Stimulated activated CD4-positive, alpha-beta T cell treated with anti-CD3 and anti-CD28 coated beads, Interleukin-1b, Interleukin-23, amount 100 ng/mL, for 1 hour (primary cell): ENCODE measurements at places on chromosomes 1 and 21.

GRCh38 chr1:65872301-65872700 lies 79.6 kb downstream of the PDE4B start:
- DNase-seq = no peak

- DNase-seq = no peak
Measured at GRCh38 chr1:217482356-217483102, 148.4 kb downstream of the GPATCH2 start.

DNA sequence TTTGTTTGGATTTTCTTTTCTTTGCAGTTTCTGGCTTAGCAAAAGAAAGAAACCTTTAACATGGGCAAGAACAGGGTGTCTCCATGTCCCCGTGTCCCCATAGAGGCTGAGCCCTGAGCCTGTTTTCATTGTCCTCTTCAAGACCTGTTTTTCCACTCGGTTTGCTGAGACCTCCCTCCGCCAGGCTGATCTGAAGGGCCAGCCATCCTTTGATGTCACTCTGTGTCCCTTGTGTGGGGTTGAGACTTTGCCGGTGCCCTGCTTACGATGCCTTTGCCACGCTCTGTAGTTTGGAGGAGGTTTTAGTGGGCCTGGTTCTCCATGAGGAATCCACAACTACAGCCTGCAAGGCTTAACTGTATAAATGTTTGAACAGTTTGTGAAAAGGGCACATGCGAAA lies 23.8 kb downstream of the IFNGR2 start:
- no peak for DNase-seq

- DNase-seq = no peak
Measured at GRCh38 chr21:38793926-38794713, 11.6 kb upstream of the ETS2 start.

DNA sequence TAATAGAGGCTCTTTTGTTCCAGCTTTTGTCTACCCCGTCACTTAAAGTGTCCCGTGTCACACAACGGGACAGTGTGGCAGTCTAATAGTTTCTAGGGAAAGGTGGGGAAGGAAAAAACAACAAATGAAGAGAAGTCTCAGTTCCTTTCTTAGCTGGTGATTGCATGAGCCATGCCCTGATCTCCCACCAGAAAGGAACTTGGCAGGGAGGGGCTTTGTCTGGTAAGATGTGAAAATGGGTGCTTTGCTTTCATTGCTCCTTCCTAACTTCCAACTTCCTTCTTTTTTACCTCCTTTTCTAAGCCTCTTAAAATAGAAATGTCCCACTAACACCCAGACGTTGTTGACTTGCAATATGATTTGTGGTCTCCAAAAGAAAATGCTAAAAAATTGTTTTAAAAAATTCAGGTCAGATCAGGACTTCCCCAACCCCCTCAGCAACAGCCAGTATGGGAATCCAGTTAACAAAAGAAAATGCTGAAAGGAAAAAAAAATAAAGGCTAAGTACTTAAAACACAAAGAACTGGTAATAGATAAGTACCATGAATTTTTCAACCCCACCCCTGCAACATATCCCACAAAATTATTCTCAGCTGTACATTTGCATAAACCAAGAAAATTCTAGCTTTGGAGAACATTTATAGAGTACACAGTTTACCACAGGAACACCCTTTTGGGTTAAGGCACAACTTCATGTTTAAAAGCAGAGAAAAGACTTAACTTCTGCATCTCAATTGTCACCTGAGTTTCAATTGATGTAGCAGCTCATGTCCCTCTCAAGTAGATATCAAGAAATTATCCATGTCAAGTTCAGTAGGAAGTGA lies 106.2 kb downstream of the NIBAN1 start:
- DNase-seq = no peak

GRCh38 chr1:230707732-230708630 lies 5.9 kb downstream of the AGT start:
- DNase-seq = no peak

DNA sequence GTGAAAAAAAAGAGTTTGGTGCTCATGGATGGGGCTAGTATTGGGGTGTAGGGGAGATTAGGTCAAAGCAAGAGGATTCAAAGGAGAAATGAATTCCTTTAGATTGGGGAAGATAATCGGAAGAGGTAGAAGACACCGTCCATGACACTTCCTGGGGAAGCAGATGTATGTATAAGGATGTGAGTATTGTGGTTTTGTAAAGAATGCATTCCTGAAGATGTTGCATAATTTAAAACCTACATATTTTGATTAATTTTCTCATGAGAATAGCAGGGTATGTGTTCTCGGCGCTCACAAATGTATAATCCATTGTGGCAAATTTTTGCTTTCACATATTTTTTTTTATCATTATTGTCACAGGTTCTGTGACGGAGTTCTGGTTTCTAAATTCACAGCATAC lies 5.5 kb upstream of the LGALS8 start:
- DNase-seq = no peak

DNA sequence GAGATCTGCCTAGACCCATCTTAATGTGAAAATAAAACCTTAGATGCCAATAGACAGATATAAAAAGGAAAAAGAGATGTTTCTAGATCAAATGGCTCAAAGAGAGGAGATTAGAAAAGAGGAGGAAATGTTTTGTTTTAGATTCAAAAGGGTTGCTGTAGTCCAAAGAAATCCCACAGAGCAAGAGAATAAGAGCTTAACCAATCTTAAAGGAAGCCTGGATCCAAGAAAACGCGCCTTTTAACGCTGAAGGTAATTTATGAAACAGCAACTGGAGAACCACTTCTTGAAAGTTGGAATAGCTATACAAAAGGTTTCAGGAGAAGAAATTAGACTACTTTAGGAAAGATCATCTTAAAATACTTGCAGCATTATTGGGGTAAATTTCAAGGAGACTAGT lies 298.8 kb downstream of the BRINP2 start:
- DNase-seq = no peak

- DNase-seq = no peak
Measured at GRCh38 chr1:164588516-164589341, 29.7 kb downstream of the PBX1 start.

DNA sequence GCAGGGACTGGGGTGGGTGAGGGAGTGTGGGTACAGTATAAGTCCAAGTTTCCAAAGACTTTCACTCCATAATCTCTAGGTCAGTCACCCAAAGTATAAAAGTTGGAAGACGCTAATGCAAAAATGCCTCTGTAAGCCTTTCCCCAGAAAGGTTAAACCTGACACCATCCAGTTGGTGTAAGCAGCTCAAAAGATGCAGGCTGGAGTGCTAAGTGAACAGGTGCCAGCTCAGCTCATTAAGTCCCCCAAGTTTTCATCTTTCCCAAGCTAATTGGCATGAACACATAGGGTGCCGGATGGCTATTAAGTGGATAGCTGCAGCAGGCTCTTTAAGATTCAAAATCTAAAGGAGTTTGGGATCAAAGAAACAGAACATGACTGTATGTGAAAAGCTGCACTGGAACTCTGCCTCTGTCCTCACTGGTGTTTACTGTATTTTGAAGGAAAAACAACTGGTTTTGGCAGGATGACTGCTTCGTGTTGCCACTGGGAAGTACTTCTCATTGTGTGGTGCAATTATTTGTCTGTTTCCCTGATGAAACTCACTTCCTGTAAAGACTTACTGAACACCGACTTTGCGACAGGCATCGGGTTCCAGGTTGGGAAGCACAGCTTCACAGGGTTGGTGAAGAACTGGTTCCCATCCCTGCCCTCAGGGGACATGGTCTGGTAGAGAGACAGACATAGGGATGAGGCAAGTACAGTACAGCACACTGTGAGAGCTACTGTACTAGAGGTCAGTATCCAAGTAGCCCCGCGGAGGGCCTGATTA lies 152.7 kb downstream of the DAB1 start:
- DNase-seq = no peak

GRCh38 chr1:44784094-44785028 lies 3.6 kb downstream of the BEST4 start:
- DNase-seq = no peak

- no peak for DNase-seq
Measured at GRCh38 chr1:19046972-19047731, 90.7 kb upstream of the IFFO2 start.

GRCh38 chr1:158818560-158818959 lies 12.6 kb upstream of the MNDA start:
- no peak for DNase-seq

GRCh38 chr1:54280651-54281050 lies 80.7 kb downstream of the MRPL37 start:
- DNase-seq = no peak

DNA sequence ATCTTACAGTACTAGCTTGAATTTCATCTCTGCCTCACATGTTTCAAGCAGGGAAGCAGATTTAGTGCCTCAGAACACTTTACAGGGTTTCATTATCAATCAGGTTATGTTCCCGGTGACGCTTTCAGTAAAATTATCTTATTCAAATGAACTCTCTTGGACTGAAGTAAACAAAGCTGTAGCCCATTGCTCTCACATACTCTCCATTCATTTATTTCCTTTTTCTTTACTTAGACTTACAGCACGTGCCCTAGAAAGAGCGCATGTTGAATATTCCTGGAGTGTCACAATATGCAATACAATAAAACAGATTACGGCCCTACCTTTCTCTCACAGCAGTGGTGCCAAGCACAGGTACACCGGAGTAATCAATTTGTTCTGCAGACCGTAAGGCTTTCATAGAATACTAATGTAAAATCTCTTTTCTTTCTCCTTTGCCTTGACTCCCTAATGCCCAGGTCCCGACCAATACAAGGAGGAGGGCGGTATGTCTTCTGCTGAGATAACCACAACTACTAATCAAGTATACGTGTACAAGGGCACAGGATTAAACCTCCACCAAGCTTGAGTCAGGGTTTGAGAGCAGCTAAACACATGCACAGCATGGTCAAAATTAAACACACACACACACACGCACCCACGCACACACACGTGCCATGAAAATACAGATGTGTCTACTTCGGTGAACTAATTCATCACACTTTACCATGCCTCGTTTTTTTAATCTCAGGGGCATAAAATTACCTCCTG lies 62.8 kb downstream of the NRIP1 start:
- DNase-seq = no peak

GRCh38 chr1:9687120-9687873 lies 35.8 kb downstream of the PIK3CD start:
- DNase-seq = peak; percentile 20

GRCh38 chr1:201706109-201706508 lies 122.8 kb upstream of the IPO9 start:
- no peak for DNase-seq

GRCh38 chr1:78619803-78620579 lies at the start of gene IFI44L:
TSS of gene IFI44L (plus strand) at chr1:78620448. CDS start at chr1:78627916, 7,468 bp downstream.
- DNase-seq = peak; percentile 15

DNA sequence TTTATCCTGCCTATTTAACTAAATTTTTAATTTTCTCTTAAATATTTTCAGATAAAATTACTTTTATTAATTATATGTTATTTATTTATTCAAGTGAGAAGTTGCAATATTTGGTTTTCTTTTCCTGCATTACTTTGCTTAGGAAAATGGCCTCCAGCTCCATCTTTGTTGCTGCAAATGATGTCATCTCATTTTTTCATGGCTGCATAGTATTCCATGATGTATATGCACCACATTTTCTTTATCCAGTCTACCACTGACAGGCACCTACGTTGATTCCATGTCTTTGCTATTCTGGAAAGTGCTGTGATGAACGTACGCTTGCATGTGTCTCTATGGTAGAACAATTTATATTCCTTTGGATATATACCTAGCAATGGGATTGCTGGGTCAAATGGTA lies 186.9 kb upstream of the LYPLAL1 start:
- no peak for DNase-seq

DNA sequence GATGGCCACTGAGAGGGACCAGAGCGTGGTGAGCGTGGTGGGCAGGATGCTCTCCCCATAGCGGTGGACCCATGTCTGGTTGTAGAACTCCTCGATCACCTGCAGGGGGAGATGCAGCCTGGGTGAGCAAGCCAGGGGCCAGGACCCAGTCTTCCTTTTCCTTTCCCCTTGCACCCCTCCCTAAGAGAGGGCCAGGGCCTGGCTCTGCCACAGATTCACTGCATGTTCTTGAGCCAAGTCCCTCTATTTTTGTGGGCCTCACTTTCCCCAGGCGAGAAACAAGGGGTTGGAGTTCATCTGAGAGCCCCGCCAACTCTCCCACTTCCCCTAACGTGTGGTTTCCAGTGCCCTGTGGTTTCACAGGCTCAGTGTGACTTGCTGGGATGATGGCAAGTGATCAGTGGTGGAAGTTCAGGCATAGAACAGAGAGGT lies 27.5 kb downstream of the SLC2A1 start:
- DNase-seq = no peak

DNA sequence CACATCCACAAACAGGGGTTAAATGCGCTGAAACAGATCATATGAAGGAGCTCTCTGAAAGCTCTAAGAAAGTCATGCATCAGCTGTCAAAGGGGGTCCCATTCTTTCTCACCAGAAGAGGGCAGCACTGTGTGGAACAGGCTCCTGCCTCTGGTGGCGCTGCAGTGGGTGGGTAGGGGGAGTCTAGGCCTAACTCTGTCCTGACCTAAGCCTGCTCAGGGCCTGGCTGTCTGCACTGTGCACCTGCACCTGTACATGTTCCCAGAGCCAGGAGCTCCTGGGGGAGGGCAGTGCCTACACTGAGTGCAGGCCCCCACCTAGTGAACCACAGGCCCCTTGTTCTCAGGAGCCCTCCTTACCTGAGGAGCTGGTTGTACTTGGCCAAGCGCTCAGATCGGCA lies 16.0 kb downstream of the ENO1 start:
- no peak for DNase-seq

- DNase-seq = no peak
Measured at GRCh38 chr1:25774206-25774803, 25.7 kb upstream of the SELENON start.

GRCh38 chr1:29970747-29971325 lies 734.5 kb downstream of the PTPRU start:
- DNase-seq = no peak

- DNase-seq = no peak
Measured at GRCh38 chr1:1206376-1206965, at the start of gene TNFRSF18. TSS of gene TNFRSF18 (minus strand) at chr1:1206592. CDS start at chr1:1206571, 21 bp downstream.

- DNase-seq = no peak
Measured at GRCh38 chr21:31880816-31881215, 8.0 kb downstream of the HUNK start.

DNA sequence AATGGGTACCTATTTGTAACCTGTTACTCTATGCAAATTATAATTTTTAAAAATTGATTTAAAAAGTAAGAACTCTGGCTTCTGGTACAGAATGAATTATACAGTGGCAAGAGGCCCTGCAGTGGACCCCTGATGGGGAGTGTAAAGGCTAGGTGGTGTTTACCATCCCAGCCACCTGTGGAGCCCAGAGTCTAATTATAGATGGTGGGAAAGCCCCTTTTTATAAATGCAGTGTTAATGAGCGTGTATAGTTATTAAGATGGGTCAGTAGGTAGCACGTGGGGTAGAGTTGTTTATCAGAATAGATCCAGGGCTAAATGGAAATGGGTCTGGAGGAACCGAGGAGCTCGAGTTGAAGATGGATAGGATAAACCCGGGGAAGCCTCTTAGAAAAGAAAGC lies 13.9 kb upstream of the PRELP start:
- DNase-seq = no peak
